Nephron progenitor cell (in vitro differentiated cells): ENCODE measurements at places on chromosomes 6 and 20.
A peak's percentile ranks its signal among the peaks of the same experiment; 100 is the strongest.

- DNase-seq, result no peak
Measured at GRCh38 chr6:96246563-96246962, 230.8 kb downstream of the FUT9 start.

GRCh38 chr6:149118737-149119653 is 198.5 kb upstream of the TAB2 start:
- DNase-seq, result no peak

- no peak for DNase-seq
Measured at GRCh38 chr6:3388786-3389185, 68.1 kb downstream of the SLC22A23 start.

GRCh38 chr6:21634582-21634981 is 41.0 kb downstream of the SOX4 start:
- no peak for DNase-seq

DNA sequence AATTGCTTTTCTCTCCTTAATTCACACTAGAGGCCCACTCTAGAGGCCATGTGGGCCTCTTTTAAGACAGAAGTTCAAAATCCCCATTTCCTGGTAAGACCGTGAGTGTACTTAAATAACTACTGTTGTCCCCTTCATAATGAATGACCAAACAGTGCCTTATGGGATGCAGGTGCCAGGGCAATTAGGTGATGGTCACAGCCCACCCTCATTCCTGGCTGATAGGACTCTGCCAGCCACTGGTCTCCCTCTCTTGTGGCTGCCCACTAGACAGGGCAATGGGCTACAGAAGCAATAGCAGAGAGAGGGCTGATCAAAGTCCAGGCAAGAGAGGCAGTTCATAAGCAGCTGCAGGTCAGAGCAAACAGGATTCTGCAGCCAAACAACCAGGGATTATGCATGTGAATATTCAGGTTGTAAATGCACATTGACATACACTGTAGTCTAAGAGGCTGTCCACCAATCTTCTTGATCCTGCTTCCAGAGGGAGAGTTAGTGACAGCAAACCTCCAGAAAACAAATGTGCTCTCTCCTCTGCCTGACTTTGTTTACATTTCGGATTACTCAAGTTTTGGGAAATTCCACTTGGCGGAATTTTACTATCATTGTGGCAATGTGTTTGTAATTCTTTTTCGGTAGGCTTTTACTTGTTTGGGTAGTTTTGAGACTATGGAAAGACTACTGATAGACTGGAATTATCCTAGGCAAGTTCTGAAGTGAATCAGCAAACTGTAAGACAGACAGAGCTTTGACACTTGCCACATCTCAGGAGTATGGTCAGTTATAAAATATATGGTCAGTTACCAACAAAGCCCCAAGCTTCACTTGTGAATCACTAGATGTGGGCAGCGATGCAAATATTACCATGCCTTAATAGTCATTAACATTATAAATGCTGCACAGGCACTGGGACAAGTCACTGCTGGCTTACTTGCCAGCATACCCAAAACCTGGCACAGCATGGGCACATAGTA is 12.8 kb downstream of the PTPRK start:
- no peak for DNase-seq

GRCh38 chr6:166653639-166653941 is 26.5 kb upstream of the RPS6KA2 start:
- no peak for DNase-seq

DNA sequence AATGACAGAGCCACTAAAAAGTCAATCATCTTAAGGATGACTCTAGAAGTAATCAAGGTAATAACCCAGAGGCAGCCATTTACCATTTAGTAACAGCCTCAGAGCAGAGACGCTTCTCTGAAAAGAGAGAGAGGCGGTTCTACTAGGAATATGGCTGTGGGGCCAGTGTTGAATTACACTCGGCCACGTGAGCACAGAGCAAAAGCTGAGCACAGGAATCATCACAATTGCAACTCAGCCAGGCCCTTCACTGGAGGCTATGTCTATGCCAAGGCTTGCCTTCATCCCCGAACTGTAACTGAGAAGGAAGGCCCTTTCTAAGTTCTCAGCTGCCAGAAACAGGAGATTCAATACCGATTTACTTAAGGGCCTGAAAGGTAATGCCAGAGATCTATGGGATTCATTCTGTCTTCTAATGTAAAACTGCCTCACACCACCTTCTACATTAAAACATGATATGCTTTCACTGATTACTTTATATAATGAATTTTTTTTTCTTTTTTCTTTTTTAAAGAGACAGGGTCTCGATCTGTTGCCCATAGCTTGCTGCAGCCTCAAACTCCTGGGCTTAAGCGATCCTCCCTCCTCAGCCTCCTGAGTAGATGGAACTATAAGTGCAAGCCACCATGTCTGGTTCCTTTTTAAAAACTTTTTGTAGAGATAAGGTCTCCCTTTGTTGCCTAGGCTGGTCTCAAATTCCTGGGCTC is 67.6 kb downstream of the NUDT3 start:
- peak; percentile 26 for DNase-seq

- DNase-seq, result no peak
Measured at GRCh38 chr6:47424436-47424836, 53.2 kb upstream of the CD2AP start.

DNA sequence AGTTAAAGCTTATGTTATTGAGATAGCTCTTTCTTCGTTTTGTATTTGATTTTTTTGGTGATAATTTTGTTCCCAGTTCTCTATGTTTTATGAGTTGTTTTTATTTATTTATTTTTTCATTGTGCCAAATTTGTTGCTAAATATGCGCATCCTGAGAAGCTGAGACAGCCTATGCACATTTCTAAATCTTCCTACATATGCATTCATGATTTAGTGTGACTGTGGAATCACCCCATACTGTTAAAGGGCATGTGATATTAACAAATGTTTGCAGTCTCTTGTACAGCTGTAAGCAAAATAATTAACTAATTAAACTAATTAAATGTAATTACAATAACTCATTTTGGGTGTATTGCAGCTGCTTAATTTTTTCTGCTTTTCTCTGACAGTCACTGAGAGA is 10.4 kb downstream of the TFAP2B start:
- DNase-seq, result no peak

GRCh38 chr6:135329851-135330803 is 149.0 kb downstream of the MYB start:
- DNase-seq, result no peak

DNA sequence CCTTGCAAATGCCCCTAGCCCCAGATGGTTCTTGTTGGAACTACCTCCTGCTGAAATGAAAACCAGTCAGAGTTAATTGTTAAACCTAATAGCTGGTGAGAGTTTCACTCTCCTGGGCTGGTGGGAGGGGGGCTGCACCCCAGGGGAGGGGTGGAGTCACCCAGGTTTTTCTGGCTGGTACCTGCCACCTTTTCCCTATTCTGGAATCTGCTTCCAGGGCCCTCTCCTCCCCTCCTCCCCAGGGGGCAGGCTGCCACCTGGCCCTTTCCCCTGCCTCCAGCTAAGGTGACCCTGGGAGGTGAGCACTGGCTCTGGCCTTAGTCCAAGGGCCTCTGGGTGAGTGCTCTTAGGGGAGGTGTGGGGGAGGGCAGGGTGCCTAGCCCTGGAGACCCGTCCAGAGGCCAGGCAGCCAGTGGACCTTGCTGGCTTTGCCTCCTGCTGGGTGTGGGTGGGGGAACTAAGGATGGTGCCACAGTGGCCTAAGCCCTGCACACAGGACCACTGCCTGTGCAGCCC is 48.8 kb upstream of the EPB41L1 start:
- no peak for DNase-seq

GRCh38 chr6:37566111-37566949 is 66.6 kb upstream of the CCDC167 start:
- DNase-seq, result peak; percentile 81

DNA sequence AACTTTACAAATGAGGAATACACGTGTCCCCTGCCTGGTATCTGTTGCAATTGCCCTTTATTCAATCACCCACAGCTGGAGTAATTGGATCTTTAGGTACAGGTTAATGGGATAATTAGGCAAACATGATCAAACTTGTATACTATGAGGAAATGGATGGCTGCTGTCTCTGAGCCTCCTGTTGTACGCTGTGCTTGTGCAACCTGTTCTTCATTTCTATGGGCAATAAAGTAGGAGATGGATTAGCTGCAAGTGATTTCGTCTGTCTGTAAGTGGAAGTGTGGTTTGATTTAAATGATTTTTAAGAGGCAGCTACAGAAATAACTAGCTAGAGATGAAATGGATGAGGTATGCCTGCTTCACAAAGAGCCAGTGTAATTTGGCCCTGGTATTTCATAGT is 474.1 kb downstream of the RNF144B start:
- DNase-seq, result no peak

- no peak for DNase-seq
Measured at GRCh38 chr6:35033683-35034082, 107.5 kb downstream of the TCP11 start.

DNA sequence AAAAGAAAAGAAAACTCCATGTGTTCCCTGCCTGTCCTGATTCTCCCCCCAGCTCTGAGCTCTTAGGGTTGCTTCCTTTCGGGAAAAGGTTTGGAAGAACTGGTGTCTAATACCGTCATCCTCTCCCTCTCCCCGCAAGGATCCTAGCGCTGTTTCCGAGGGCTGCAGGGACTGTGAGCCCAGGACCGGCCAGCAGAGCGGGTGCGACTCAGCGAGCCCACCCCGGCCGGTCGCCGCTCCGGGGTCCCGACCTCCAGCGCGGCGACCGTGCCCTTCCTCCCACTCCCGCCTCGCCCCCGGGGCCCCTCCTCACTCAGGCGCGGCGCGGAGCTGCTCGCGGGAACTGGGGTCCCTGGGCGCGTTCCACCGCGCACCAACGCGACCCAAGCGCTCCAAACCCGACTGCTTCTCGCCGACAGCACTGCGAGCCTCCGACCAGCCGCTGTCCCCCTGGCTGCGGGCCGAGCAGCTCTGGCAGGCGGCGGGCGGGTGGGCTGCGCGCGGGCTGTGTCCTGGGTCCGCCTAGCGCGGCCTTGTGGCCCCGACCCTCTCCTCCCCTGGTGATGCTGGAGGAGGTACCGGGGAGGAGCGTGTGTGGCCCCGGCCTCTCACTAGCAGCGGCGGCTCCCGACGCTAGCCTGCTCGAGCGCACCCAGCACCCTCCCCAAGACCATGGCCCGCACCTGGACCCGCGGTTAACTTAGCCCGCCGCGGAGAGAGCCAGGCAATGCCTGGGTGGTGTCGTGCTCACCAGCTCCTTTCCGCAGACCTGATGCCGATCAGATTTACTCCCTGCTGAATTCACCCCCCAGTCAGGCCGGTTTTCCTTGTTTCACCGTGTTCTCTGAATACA is at the start of gene PLA2G7:
TSS of gene PLA2G7 (minus strand) at position 509 of the 853 bp plus-strand sequence. CDS start 12,484 bp downstream, outside the sequence.
- DNase-seq, result peak; percentile 74

DNA sequence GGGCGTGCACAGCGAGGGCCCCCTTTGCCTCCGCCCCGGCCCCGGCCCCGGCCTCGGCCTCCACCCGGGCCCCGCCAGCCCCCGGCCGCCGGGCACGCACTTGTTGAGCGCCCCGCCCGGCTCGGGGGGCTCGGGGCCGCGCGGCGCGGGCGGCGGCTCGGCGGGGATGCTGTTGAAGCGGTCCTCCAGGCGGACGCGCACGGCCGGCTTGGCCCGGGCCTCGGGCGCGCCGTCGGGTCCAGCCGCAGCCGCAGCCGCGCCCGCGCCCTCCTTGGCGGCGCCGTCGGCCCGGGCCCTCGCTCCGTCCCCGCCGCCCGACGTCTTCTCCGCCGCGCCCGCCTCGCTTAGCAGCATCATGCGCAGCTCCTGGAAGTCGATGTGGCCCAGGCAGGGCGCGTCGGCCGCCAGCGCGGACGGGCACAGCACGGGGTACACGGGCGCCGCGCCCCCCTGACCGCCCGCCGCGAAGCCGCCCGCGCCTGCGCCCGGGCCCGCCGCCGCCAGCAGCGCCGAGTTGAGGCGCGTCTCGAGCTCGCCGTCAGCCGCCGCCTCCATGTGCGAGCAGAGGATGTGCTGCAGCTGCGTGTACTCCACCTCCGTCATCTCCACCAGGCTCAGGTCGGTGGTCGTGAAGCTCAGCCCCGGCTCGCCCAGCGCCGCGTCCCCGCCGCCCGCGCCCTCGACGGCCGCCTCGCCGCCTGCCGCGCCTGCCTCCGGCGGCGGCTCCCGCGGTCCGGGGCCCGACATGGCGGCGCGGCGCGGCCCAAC is 514 bp downstream of the TCFL5 start:
- DNase-seq, result no peak

DNA sequence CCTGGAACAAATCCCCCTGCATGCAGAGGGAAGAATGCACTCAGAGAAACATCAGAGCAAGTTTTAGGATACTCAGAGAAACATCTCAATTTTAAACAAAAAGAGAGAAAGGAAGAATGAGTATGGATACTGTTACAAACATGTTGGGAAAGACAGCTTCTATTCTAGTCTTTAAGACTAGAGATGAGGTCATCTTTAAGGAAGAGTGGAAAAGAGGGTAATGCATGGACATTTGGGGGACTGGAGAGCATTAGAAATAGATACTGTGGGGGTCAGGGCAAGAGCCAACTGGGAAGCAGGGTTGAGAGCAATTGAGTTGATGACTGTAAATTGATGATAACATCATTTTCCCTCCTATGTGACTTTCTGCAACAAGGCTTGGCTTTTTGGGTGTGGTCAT is 431.2 kb downstream of the CDH26 start:
- DNase-seq, result no peak

- DNase-seq, result no peak
Measured at GRCh38 chr6:13038741-13039190, 289.6 kb downstream of the TBC1D7 start.

DNA sequence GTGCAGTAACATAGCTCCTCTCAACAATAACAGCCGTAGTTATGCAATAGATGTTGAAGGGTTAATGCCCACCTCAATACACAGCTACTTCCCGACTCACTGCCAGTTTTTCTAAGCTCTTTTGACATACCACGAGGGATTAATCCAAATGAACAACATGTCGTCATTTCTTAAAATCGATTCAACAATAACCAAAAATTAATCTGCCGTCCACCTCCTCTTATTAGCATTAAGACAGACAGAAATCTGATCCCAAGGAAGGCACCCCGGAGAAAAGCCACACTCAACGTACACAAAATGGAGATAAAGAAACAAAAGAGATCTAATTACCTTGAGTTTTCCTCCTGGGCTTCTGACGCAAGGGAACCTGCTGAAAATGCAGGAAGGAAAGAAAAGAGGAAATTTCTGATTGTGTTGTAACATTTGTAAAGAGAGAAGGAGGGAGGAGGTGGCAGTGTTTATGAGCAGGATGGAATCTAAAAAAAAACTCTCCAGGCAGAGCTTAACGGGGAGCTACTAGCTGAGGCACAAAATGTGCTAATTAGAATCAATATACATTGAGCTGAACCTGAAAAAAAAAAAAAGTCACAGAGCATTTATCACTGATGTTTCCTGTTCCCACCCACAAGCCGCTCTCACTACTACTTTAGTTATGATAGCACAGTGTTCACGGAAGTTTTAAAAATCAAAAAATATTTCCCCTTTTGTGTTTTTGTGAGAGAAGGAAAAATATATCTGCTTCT is 109.3 kb downstream of the IPCEF1 start:
- no peak for DNase-seq

GRCh38 chr6:141174932-141175331 is 957.8 kb upstream of the GJE1 start:
- DNase-seq, result no peak

GRCh38 chr6:168342636-168343035 is 23.1 kb upstream of the DACT2 start:
- DNase-seq, result no peak

GRCh38 chr6:24949020-24949569 is 13.3 kb upstream of the RIPOR2 start:
- no peak for DNase-seq

- DNase-seq, result no peak
Measured at GRCh38 chr20:8782804-8783203, 286.1 kb upstream of the PLCB4 start.

- no peak for DNase-seq
Measured at GRCh38 chr6:169959136-169960002, 207.9 kb downstream of the ERMARD start.

- no peak for DNase-seq
Measured at GRCh38 chr6:7419065-7419464, 29.5 kb downstream of the RIOK1 start.
